Activated CD4-positive, alpha-beta T cell treated with anti-CD3 and anti-CD28 coated beads for 24 hours (primary cell): ENCODE measurements at places on chromosomes 3 and 15.

DNA sequence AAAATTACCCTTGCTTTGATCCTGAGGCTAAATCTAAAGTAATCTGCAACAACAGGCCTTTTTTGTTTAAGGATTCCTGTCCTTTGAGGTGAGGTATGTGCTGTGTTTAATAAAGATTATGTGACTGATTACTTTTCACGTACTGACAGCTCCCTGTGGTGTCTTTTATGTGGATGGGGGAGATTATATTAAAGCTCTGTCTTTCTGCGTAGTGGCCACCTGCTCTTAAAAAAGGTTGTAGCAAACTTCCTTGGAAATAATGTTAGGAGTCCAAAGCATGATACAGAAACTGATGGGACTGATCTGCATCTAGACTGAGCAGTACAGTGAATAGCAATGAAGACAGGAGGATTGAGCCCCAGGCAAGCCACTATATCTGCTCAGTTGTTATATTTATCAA, 453.0 kb upstream of the GOLIM4 start:
- no peak for DNase-seq

GRCh38 chr15:42270996-42271395, 2.0 kb upstream of the GANC start:
- DNase-seq = no peak

DNA sequence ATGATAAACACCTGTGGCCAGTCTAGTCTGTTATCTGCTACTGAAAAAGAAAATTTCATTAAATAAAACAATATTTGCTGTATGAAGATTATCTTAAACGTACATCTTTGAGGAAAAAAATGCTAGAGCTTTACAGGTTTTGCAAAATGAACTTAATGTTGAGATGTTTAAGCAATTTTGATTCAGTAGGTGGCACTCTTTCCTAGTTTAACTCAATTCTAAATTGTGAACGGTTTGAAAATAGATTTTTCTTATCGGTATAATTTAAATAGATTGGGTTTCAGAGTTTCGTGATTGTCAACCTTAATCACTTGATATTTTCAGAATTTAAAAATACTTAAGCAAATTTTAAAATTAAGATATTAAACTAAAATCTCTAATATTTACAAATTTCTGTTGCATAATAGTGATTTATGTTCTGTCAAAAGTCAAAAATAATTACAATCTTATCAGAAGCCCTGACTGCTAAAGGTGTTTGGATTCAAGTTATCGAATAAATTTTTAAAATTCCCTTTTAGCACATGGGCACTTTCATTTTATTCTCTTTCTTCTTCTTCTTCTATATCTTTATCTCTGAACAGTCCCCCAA, 7.0 kb upstream of the RNF111 start:
- no peak for DNase-seq

GRCh38 chr3:46092702-46093080, 65.4 kb upstream of the XCR1 start:
- DNase-seq = no peak

- DNase-seq = no peak
These were observed 18.9 kb upstream of the ALCAM start for GRCh38 chr3:105347625-105348302.

DNA sequence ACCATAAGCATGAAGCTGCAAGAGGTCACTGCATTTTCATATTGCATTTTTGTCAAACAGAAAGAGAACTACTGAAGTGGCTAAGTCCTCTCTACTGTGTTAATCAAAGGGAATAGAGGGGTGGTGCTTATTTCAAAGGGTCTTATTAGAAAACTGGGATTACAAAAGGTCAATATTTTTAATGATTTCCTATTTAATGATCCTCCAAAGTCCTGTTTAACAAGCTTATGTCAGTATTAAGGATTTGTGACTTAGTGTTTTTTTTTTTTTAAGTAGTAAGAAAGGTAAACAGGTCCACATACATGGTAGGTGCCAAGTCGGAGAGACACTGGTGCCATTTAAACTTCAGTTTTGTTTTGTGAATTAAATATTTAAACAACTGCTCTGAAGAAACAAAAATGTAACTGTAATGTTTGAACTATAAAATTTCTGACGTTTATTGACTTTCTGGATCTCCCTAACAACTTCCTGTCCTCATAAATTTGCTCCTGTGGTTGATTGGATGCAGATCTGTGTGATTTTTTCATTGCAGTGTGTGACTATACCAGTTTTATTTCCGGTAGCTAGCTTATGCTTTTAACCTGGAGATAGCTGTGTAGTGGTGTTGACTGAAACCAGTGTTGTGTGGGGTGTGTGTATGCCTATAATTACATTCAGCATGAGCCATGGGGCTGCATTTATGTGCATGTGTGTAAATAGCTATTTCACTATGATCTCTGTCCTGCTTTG, 8.6 kb upstream of the CACNA1D start:
- DNase-seq = no peak

GRCh38 chr3:142888099-142888480, 793 bp downstream of the PCOLCE2 start:
- DNase-seq = no peak

DNA sequence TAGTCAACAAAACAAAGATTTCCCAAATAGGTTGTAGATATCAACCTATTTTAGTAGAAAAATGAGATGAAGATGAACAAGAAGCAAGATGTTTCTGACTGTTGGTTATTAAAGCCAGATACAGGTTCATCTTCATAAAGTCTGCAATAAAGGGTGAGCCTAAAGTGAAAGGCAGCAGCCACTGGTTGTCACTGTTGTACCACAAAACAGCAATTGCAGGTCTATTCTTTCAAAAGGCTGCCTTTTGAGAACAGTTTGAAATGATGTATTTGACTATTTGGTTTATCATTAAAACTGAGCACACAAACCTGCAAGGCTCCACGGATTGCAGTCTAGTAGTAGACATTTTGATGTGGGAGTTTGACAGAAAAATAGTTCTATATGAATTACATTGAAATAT, 543.4 kb downstream of the GBE1 start:
- no peak for DNase-seq

DNA sequence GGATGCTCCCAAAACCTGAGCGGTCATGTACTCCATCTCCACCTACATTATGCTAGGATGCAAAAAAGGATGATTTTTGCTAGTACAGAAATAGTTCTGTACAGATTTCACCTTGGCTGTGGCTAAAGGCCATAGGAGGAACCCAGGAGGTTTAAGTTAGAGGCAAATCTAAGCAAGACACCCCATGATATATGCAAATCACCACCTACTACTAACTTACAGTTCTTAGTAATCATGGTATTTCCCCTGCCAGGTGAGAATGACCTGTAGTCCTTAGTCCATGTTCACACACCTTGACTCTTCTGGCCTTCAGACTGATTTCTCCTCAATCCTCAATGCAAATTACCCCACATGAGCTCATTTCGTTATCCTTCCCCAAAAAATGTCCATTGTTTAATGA, 154.2 kb downstream of the IMPG2 start:
- no peak for DNase-seq

DNA sequence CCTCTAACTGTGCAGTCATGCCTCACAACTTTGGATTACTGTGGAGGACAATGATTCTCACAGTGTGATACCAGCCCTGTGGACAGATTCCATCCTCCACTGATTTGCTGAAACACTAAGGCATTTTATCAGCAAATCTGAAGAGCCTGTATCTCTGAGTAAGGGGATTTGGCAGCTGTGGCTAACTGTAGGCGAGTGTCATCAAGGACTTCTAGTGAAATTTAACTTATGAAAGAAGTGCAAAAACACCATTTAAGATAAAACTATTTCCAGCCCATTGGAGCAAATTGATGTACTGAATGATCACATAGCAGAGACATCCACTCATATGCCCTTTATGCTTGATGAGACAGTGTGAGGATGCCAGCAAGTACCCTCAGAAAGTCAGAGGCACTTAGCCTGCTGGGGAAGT, 13.9 kb upstream of the TMPRSS7 start:
- no peak for DNase-seq

DNA sequence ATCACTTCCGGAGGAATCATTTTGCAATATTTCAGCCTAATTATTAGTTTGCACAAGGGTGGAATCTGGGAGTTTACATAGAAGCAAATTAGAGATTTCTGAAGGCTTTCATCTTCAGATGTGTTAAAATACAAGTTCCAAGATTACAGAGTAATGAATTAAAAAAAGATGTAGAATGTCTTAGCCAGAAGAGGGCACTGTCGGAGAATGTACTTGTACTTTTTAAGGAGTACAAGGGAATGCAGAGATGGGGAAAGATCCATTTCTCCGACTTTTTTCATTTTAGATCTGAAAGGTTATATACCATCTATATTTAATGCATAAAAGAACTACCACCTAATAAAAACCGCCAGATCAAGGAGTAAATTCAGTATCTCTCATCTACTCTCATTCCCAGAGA, 43.1 kb upstream of the WDR5B start:
- DNase-seq = no peak

DNA sequence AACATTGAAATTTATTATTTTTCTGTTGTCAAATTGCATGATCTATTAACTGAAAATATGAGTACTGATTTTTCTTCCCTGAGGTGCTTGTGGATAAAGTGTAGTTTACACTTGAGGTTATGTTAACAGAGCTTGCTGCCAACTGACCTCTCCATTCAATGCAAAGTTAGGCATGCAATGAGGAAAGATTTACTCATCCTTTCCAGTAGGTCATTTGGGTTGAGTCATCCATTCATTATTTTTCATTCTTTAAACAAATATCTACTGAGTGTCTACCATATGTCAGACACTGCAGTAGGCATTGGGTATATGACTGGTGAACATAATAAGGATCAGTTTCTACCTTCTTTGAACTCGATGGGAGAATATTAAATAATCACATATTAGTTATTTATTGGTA, 604.1 kb downstream of the EDEM1 start:
- DNase-seq = no peak

GRCh38 chr3:3013317-3014052, 96.7 kb downstream of the IL5RA start:
- no peak for DNase-seq

DNA sequence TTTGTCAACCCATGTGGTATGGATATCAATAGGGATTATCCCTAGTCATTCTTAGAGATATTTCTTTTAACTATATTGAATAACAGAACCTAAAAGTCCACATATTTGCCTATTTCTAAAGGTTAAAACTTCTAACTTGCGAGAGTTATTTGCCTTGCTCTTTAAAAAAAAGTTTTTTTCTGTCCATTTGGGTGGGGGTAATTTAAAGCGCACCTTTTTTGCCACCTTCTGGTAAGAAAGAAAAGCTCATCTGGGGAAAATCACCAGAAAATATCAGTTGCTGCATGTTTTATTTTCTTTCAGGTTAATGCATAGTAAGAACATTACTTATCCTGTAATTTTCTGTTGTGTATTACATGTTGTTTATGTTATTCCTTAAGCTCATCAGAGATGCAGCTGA, 242.0 kb upstream of the GOLGA6L4 start:
- no peak for DNase-seq

- no peak for DNase-seq
These were observed 20.4 kb downstream of the SEC61A1 start for GRCh38 chr3:128072454-128073184.
